ENCODE measurements at places on chromosomes 5 and 9.

DNA sequence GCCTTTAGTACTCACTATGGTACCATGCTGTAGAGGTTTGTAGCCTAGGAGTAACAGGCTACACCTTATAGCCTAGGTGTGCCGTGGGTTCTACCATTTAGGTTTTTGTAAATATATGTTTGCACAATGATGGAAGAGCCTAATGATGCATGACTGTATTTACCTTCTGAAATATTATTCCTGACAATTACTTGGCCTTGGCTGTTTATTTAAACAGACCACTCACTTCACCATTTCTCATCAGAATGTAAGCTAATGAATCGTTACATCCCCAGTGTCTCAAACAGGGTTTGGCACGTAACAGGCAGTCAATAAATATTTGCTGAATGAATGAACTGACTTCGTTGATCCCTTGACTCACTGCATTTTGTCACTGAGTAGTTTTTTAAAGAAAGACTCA is 93.1 kb downstream of the MED27 start:
- DNase-seq: no peak

GRCh38 chr5:61177716-61178115 is 15.4 kb upstream of the SMIM15 start:
- no peak for DNase-seq

- DNase-seq: no peak
Measured at GRCh38 chr5:131617140-131617822, 17.7 kb downstream of the RAPGEF6 start.

GRCh38 chr9:126781186-126782052 is 23.4 kb upstream of the ZBTB43 start:
- peak; percentile 78 for DNase-seq

- DNase-seq: no peak
Measured at GRCh38 chr5:156942064-156942463, 21.0 kb downstream of the TIMD4 start.

- no peak for DNase-seq
Measured at GRCh38 chr5:109027983-109028607, 280.4 kb downstream of the FER start.

DNA sequence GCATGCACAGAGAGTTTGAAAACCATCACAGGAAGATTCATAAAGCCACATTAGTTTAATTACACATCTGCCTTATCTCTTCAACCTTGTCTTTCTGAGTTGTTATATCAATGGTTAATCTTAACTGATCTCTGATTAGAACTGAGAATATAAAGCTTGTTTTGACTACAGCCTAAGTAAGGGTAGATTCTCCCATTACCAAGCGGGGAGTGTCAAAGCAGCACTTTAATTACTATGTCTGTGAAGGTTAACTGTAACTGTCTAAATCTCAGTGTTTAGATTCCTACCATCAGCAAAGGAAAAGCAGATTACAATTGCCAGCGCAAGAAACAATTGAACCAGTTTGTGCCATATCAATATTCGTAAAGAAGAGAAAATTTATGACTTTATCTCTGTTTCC is 348.7 kb downstream of the CDH12 start:
- DNase-seq: no peak

- no peak for DNase-seq
Measured at GRCh38 chr5:176779537-176779936, 30.8 kb upstream of the UNC5A start.

- DNase-seq: no peak
Measured at GRCh38 chr9:78029551-78030295, 1.9 kb downstream of the GNAQ start.

GRCh38 chr5:10591966-10592365 is 28.1 kb downstream of the ANKRD33B start:
- DNase-seq: no peak

- DNase-seq: no peak
Measured at GRCh38 chr5:151125421-151125820, 32.2 kb downstream of the ANXA6 start.

DNA sequence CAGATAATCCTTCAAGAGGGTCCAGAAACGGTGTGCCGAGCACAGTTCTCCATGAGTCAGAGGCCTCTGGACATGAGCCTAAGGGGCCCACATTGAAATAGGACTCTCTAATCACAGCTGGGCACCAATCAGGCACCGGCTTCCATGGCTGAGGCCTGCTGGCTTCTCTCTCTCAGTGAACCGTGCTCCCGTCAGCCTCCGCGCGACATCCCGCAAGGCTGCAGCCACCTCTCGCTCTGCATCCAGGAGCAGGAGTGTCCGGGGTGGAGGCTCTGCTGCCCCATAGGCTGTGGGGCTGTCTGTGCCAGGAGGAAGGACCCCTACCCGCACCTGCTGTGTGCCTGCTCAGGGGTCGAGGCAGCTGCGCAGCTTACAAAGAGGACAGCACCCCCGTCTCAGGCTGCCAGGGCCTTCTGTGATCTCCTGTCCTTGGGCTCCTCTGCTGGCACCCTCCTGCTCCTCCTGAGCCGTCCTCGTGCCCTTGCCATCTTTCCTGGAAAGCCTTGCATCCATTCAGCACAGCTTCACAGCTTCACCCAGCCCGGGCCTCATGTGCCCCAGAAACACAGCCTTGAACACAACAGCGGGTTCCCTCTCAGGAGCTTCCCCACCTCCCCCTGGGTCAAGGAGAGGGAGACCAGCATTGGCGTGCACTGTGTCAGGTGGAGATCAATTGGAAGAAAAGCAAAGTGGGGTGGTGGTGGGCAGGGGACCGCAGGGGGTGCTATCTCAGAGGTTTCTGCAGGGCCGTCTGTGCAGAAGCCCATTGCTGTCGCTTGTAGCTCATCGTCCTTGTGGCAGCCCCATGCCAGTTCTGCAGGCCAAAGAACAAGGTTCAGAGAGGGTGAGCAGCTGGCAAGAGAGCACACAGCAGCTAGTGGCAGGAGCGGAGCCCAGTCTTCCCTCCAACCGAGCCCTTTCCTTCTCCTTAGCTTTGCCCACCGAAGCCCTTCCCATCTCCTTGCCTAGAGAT is 22.8 kb upstream of the FCN1 start:
- DNase-seq: no peak

DNA sequence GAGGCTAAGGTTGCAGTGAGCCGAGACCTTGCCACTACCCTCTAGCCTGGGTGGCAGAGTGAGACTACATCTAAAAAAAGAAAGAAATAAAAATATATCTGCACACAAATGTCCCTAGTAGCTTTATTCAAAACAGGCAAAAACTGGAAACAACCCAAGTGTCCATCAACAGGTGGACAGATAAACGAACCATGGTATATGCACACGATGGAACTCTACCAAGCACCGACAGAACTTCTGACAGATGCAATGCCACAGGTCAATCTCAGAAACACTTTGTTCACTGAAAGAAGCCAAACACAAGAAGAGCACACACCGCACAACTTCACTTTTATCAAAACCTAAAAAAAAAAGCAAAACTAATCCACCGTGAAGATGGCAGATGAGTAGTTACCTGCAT is 30.4 kb downstream of the CAMSAP1 start:
- no peak for DNase-seq

DNA sequence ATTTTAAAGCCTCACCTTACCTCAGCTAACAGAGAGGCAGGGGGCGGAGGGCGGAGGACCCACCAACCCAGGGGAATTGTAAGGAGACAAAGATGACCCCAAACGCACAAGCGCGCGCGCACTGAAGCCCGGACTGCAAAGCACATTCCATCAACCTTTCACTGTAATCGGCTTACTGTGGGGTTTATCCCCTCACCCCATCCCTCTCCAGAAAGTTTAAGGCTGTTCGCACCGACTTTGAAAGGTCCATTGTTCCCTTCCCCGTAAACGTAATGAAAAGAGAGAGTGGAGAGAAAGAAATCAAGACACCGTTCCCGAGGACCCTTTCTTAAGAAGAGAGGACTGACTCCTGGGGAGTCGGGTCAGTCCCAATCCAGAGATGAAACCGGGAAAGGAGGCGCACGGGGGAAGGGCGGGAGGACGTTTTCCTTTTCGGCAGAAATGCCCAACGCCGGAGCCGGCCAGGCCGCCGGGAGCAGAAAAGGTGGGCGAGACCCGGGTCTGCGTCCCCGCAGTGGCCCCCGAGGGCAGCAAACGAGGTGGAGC is 464 bp downstream of the CEMIP2 start:
- DNase-seq: no peak

DNA sequence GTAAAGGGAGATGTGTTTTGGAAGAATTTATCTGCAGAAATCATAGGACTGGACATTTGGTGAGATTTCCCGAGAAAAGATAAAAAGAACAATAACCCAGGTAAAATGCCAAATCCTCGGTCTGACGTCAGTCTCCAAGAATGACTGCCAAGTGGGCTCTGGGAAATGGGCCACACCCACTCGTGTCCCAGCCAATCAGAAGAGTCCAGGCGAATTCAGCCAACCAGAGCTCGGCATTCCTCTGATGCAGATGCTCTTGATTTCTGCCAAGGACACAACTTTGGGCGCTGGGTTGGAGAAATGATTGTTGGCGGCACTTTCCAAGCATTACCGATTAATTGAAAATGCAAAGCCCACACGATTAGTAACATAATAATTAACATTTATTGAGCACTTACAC is 73.3 kb downstream of the FGF18 start:
- DNase-seq: no peak

DNA sequence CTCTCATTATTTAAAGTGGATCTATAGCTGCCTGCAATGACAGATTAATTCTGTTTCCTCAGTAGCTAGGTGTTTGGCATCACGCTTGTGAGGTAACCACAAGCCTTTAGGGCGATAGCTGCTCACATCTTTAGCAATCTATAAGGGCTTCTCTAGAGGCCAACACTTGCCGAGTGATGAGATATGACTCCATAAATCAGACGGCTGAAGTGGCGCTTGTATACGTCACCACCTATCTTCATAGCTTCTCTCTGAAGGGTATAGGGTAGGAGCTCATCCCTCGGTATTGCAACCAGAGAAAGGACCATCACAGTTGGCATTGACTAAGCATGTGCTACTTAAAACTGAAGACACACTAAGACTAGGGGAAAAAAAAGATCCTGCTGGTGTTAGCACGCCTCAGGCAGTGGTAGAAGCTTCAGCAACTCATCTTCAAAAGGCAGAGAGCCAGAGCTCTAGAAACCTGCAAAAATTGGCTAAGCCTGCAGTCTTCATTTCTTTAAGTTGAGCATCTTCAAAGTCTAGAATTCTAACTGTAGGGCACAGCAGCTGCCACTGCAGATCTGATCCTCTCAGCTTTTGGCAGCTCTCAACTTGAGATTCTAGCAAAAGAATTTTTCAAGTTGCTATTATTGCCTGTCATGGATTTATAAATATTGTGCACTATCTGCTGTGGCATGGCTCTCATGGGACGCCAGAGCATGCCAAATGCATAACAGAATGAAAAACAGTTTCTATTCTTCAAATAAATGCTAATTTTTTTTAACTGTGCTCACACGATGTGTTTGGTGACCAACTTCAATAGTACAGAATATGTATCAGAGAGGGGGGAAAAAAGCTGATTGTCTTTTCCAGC is 37.5 kb downstream of the PSMB7 start:
- DNase-seq: no peak

DNA sequence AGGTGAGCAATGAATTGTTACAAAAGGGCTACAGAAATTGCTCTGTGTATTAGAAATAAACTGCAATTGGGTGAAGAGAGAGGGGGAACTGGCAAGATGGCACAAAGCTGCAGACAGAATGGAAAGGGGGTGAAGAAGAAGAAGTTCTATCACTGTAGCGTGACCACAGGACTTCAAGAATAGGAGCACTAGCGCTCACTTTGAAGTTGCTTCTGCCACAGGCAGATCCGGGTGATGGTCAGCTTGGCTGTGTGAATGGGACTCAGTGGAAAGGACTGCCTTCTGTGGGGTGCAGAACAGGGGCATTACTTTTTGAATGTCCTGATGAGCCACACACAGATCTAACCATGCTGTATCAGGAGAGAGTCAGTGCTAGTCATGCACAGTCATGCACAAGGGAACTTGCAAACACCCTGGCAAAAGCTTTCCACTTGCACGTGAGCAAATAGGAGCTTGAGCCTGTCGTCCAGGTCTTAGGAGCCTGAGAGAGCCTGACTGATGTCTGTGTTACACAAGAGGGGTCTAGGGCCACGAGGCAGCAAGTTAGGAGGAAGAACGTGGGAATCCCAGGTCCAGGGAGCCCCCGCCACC is 16.3 kb downstream of the IL5 start:
- no peak for DNase-seq

GRCh38 chr5:128380337-128380736 is 157.7 kb downstream of the FBN2 start:
- no peak for DNase-seq

- DNase-seq: no peak
Measured at GRCh38 chr5:104045987-104046386, 483.4 kb upstream of the NUDT12 start.

- no peak for DNase-seq
Measured at GRCh38 chr9:1319436-1319835, 269.3 kb downstream of the DMRT2 start.

DNA sequence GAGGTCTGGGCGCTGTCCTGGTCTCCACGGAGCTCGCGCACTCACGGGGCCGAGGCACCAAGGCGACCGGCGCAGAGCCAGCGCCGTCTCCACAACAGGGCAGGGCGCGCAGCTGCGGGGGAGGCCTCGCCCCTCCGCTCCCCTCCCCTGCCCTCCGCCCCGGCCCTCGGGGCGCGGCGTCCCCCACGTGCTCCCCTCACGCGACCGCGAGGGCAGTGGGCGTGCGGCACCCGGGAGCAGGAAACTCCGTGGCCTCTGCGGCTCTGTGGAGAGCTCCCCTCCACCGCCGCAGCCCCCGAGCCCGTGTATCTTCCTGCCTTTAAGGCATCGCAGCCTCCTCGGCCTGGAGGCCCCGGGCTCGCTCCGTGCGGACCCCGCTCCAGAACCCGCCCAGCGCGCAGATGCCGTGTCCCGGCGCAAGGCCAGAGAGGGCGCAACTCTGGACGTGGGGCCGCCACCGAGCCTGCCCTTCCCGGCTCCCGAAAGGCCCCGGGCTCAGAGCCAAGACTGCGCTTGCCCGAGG is 708 bp upstream of the TUBB4B start:
- DNase-seq: peak; percentile 36

DNA sequence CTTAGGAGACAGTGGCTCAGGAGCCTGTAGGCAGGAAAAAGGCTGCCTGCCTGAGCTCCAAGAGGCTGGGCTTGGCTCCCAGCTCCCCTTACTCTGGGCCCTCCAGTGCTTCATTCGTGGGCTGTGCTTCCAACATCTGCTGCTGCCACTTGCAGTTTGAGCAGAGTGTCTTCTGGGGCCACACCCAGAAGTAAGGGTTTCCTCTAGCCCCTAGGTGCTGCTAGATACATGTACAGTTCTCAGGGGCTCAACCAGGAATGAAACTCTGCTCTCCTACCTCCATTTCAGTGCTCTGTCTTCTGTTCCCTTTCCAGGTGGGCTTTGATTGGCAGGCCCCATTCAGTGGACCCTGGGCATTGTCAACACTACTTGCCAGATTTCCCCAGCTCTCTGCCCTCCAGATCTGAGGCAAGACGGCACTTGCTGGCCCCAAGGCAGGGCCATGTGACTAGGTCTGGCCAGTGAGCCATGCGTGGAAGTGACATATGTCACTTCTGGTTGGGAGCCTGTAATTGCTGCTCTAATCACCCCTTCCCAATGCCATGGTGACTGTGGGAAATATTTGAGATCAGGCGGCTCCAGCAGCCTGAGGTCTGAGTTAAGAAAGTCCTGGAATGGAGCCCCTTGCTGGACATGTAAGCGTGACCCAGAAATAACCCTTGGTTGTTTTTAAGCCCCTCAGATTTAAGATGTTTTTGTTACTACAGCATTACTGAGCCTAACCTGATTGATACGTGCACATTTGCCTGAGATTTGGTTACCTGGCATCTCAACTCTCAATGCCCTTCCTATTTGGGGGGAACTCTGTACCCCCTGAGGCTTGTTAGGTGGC is 9.4 kb upstream of the BOD1 start:
- no peak for DNase-seq

GRCh38 chr5:83003791-83004190 is 73.4 kb downstream of the TMEM167A start:
- no peak for DNase-seq
